ENCODE measurements at places on chromosomes 11 and 22. TPM values are rescaled to one million over a fixed set of nuclear protein-coding genes. Genes with fewer than 3 reads are reported as not detected.

The CLCF1 gene
- total RNA-seq: 11.1 TPM

The RPUSD4 gene
- total RNA-seq: 21.4 TPM

The CYP2D6 gene
- total RNA-seq: 0.73 TPM

The EFCAB6 gene
- total RNA-seq: 5.9 TPM

The CBX6 gene
- total RNA-seq: 25.9 TPM

The NCF4 gene
- total RNA-seq: 13.4 TPM

The MUC2 gene
- total RNA-seq: not detected

The PHF5A gene
- 46.0 TPM for total RNA-seq

The SHISAL1 gene
- 1.2 TPM for total RNA-seq

The MS4A12 gene
- not detected for total RNA-seq

The SHANK2 gene
- total RNA-seq: 38.8 TPM

The SELENOM gene
- 411 TPM for total RNA-seq

The ALDH3B2 gene
- total RNA-seq: 44.1 TPM

The OR52E5 gene
- not detected for total RNA-seq

The WBP2NL gene
- 2.0 TPM for total RNA-seq

The GLB1L2 gene
- 6.6 TPM for total RNA-seq

The HSPB2 gene
- total RNA-seq: 2.1 TPM

The OR56B4 gene
- total RNA-seq: not detected

The SLC22A9 gene
- not detected for total RNA-seq

The OTOG gene
- total RNA-seq: not detected

The RBX1 gene
- 39.3 TPM for total RNA-seq

The ST14 gene
- total RNA-seq: 9.9 TPM

The PTH gene
- not detected for total RNA-seq

The ETS1 gene
- 65.6 TPM for total RNA-seq

The MPZL3 gene
- total RNA-seq: 0.64 TPM

The CHST1 gene
- total RNA-seq: 2.2 TPM

The ESRRA gene
- 39.5 TPM for total RNA-seq

The PRR33 gene
- total RNA-seq: not detected

The MMP12 gene
- total RNA-seq: not detected

The BBOX1 gene
- 61.0 TPM for total RNA-seq

The RBMXL2 gene
- total RNA-seq: not detected
